ENCODE measurements at places on chromosomes 5 and 9.
A peak's percentile ranks its signal among the peaks of the same experiment; 100 is the strongest.

GRCh38 chr5:154519359-154519758 lies 41.3 kb upstream of the HAND1 start:
- no peak for DNase-seq

GRCh38 chr9:36749461-36749860 lies 176.8 kb downstream of the MELK start:
- no peak for DNase-seq

GRCh38 chr5:7856855-7857254 lies 5.9 kb upstream of the CFAP90 start:
- DNase-seq, result peak; percentile 76

- DNase-seq, result no peak
Observed at GRCh38 chr5:149036970-149037369, 25.9 kb downstream of the SH3TC2 start.

DNA sequence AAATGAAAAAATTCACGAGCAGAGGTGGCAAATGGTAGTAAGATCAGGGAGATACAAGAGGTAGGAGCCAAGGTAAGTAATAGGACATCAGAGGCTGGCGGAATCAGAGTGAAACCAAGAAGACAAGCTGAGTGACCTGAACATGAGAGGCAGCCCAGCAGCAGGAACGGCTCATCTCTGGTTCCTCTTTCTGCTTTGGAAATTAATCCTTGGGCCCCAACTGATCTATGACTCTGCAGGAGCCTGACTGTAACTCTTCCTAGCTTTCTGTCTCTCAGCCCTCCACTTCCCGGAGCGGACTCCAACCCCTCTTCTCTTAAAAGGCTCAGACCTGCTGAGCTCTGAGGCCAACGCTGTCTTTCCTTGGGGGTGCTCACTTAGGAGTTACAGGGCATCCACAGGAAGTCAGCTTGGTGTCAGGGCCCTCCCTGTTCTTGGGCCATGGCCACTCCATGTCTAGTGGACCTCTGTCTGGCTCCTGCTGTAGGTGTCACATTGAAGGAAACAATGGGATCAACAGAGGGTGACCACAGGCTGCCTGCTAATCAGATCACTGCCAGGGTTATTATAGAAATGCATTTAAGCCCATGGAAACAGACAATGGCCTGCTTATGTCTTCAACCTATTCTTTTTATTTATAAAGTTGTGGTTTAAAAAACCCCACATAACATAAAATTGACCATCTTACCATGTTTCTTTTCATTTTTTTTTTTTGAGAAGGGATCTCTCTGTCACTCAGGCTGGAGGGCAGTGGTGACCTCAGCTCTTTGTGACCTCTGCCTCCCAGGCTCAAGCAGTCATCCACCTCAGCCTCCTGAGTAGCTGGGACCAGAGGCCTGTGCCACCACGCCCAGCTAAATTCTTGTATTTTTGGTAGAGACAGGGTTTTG lies 22.5 kb upstream of the SHB start:
- DNase-seq, result peak; percentile 52
